Articular chondrocyte of knee joint (primary cell): ENCODE measurements at places on chromosomes 6 and 20. TPM values are rescaled to one million over a fixed set of nuclear protein-coding genes. Genes with fewer than 3 reads are reported as not detected.

Gene NPEPL1
- total RNA-seq = 14.5 and 14.9 TPM in 2 replicates

Gene TASP1
- 27.0 and 27.4 TPM in 2 replicates for total RNA-seq

Gene ILRUN
- total RNA-seq = 36.2 and 41.3 TPM in 2 replicates

Gene SSTR4
- total RNA-seq = not detected in 2 replicates

Gene PTCRA
- total RNA-seq = not detected in 2 replicates

Gene SLC35F1
- under 0.01 TPM in 1 of 2 replicates, not detected in the other for total RNA-seq

Gene MUCL3
- not detected in 2 replicates for total RNA-seq

Gene ENPP5
- 0.13 and 0.65 TPM in 2 replicates for total RNA-seq

Gene C4B
- 2.4 and 3.4 TPM in 2 replicates for total RNA-seq

Gene PPP1R3G
- 2.1 and 2.2 TPM in 2 replicates for total RNA-seq

Gene LTB
- not detected in 2 replicates for total RNA-seq

Gene ENPP1
- total RNA-seq = 53.1 and 68.5 TPM in 2 replicates

Gene SULF2
- total RNA-seq = 48.5 and 85.5 TPM in 2 replicates
